Astrocyte of the cerebellum (primary cell): ENCODE measurements at places on chromosomes 1 and 21.

DNA sequence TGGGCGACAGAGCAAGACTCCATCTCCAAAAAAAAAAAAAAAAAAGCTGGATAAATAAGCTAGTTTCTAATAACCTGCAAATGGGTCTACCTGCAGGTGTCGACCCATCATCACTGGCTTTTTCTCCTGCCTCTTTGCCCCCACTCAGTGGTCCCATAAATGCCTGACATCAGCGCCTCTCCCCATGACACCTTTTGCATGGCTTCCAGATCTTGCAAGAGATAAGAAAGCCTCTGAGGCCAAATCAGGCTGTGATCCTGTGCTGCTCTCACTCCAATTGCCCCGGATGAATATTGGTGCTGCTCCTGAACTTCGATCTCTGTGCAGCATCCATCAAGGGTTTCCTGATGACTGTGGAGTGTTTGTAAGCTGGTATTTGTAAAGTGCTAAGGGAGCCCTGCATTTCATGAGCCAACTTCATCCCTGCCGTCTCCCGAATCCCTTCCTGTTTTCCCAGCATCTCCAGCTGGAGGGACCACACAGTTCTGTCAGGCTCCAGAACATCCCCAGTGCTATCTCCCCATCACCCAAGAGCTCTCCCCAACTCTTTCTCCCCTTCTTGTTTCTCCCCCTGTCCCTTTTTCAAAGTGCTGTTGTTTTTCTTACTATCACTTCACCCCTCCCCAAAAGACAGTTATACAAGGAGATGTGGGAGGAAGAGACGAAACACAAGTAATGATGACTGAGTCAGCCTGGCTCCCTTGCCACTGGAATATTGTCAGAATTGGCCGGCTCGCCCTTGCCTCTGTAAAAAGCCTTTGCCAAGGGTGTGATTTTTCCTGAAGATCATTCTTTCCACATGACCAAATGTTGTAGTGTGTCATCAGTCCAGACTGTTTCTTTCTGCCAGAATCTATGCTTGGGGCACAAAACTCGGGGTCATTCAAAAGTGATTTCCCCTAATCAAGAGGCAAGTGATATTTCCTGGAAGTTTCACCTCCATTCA is 2.8 kb upstream of the EFHD2 start:
- DNase-seq = peak; percentile 56

DNA sequence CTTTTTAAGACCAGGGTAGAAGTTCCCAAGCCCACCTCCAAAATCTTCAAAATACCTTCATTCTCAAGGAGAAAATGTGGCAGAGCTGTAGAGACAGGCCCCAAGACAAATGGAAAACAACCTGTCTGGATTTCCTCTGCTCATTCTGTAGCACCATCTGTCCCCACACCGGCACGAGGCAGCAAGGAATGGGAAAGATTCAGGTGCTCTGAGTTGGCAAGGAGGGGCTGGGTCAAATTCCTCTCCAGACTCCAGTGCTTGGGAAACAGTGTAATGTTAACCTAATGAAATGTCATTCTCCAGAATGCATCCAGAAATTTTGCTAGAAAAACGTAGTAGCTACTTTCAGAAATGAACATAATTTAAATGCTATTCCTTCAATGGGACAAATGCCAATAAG is 9.3 kb downstream of the PABPC4 start:
- no peak for DNase-seq

DNA sequence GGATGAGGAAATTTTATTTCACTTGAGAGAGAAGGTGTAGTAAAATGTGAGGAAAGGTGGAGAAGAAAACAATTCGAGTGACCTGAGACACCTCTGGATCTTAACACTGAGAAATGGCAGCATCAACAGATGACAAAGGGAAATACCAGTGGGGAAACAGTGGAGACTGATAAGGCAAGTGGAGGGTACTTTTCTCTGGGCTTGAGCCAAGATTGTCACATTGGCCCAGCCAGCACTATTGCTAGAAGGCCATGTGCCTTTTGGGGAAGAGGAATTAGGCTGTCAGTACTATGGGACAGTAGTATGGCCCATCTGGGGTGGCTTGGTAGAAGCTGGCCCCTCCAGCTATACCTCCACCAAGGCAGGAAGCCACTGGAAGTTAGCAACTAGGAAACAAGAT is 8.4 kb downstream of the SYPL2 start:
- no peak for DNase-seq

- DNase-seq = no peak
These were observed 127.5 kb upstream of the DNAH14 start for GRCh38 chr1:224801844-224802490.

DNA sequence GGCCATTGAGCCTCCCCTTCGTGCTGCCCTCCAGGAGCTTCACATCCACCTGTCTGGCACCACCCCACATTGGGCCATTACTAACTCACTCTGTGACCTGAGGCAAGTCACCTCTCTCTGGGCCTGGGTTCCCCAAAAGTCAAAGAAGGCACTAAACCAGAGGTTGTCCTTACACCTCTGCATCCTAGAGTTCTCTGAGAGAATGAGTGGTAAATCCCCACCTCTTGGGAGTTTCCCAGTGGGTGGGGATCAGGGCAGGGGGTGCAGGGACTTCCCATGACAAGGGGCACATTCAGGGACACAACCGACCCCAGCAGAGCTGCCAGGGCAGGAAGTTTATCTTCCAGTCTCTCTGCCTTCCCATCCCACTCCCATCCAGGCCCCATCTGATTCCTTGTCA is 99.7 kb downstream of the EPHB2 start:
- no peak for DNase-seq

DNA sequence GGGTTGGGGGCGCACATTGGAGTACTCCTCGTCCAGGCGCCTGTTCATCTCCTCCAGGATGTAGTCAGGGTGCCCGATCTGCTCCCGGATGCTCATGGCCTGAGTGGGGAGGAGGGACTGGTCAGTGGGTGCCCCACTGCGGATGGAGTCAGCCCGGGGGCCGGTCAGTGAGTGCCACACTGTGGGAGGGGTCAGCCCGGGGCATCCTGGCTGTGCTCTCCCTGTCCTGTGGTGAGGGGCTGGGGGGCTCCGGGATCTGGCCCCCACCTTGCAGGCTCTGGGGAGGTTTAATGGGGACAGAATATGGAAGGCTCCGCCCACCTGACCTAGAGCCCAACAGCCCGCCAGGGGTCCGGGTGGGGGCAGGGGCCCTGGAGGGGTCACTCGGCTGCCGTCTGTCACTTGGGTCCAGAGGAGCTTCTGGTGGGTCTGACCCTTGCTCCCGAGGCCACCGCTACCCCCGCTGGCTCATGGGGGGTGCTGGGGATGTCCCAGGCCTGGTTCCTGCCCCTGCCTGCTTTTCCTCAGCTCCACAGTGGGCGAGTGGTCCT is 8.8 kb downstream of the PRXL2B start:
- DNase-seq = no peak

- no peak for DNase-seq
These were observed 130.8 kb upstream of the EDN2 start for GRCh38 chr1:41615316-41615715.

DNA sequence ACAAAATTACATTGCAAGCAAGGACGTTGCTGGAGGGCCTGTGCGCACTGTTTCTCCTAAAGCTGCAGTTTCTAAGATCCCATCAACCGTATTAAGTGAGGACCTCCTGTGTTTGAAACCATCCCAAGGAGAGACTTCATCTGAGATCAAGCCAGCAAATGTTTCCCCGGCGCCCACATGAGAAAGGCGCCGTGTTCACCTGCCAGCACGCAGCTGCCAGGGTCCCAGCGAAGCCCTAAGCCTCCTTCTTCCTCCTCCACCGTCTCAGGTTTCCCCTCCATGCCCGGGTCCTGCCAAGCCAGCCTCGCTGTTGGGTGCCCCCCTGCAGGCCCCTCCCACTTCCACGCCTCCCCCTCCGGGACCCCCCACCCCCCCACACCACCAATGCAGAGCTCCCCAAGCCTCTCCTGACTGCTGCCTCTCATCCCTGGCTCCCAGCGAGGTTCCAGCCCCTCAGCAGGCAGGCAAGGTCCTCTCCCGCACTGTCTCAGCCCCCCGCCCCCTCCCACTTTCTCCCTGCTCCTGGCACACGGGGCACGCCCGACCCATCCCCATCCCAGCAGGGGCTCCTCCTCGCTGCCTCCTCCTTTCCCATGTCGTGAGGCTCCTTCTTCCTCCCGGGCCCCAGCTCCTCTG is 8.6 kb upstream of the TFF1 start:
- DNase-seq = no peak

- DNase-seq = no peak
These were observed 16.3 kb downstream of the PCP4L1 start for GRCh38 chr1:161274874-161275273.

GRCh38 chr1:40049725-40050124 is 9.2 kb downstream of the CAP1 start:
- DNase-seq = no peak

- DNase-seq = no peak
These were observed 4.4 kb upstream of the EFHD2 start for GRCh38 chr1:15405106-15405850.

- no peak for DNase-seq
These were observed 31.0 kb downstream of the CD53 start for GRCh38 chr1:110903853-110904500.

DNA sequence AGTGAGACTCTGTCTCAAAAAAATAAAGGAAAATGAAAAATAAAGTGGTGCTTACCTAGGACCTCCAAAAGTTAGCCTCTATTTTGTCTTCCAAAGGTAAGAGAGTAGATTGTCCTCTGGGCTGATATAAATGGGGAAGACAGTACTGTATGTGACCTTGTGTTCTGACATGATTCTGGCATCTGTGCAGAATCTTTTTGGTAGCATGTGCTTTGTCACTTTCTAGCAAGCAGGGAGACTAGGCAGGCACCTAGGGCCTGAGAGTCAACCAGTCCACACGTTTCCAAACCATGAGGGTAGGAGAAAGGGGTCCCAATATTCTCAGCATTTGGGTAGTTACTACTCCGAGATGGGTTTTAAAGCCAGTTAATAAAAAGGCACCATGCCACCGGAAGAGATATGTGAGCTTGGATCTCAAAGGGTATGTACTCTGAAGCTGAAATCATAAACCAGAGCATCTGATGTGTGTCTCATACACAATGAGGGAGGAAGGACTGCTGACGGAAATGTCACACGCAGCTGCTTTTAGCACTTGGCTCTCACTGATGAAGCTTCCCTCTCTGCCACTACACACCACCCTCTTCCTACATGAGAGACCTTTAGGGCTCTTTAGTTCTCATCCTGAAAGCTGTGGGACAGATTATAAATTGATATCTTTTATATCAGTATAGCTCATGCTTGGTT is 27.0 kb upstream of the SLC16A1 start:
- no peak for DNase-seq

DNA sequence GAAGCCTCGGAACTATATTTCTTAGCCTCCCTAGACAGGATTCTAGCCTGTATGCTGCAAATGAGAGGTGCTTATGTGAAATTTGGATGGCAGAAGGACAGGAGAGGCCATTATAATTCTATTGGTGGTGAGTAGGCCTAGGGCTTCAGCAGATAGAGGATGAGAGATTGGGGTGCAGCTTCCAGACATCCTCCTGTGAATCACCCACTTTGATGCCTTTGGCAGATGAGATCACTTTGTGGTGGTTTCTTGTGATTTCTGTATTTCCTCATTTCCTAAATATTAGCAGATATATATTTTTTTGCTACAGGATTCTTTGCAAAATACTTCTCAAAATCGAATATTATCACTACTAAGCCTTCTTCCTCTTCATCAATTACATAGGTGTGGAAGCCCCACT is 37.3 kb downstream of the MFSD2A start:
- DNase-seq = no peak

DNA sequence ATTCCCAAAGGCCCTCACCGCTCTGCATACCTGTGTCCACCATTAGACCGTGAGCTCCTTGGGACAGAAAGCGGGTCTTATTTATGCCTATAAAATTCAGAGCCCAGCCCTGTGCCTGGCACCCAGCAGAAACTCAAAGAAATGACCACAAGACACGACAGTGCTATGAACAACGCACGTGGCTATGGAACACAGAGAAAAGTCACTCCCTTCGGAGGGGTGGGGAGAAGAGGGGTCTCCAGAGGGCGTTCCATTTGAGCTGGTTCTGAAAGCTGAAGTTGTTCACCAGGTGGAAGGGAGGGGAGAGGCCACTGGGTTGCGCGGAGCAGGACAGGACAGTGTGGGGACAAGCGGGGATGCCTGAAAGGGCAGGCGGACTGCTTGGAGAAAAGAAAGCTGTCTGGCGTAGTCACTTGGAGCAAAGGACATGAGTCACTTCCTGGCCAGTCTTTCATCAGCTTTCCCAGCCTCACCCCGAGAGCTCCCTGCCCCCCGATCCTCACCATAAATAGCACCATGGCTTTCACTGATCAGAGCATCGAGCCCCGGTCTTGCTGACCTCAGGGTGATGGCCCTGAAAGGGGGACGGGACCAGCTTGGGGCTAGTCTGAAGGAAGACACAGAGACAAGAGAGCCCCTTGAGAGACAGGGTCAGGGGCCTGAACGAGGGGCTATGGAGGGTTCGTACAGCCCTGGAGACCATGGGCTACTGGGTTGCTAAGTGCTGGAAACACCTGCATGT is 28.5 kb downstream of the ECE1 start:
- peak; percentile 56 for DNase-seq

- no peak for DNase-seq
These were observed 17.5 kb upstream of the TFF3 start for GRCh38 chr21:42332557-42333317.
